SW 1271 (cell line): ENCODE measurements at places on chromosomes 4 and X.

GRCh38 chr4:46274717-46275116 lies 115.2 kb downstream of the GABRA2 start:
- no peak for DNase-seq

DNA sequence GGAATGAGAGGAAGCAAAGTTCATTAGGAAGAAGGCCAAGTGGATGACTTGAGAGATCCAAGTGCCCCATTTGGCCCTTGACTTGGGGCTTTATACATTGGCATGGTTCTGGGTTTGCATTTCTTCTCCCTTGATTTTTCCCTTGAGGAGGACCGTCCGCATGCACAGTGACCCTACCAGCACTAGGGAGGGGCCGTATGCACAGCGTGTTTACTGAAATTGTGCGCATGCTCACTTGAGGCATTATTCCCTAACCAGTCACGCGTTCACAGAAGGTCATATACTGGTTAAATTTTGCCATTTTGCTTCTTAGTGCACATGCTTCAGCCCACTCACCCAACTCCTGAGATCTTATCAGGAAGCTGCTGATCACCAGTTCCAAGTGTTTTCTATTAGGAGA lies 35.1 kb downstream of the PAGE2 start:
- DNase-seq, result no peak

- DNase-seq, result no peak
Measured at GRCh38 chr4:160091631-160092030, 988.8 kb downstream of the RAPGEF2 start.

DNA sequence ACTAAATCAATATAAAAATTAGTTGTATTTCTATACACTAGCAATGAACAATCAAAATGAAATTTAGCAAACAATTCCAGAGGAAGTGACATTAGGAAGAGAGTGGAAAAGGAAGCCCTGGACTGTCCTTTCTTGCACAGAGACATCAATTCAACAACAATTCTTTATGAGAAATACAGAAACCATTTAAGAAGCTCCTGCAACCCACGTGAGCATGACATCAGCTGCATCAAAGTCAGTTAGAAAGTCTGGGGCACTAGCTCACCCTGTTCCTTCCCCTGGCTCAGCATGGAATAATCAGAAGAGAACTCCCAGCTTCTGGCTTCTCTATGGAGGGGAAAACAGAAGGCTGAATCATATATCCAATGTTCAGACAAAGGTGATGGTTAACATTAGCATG lies 48.6 kb upstream of the STARD8 start:
- no peak for DNase-seq

DNA sequence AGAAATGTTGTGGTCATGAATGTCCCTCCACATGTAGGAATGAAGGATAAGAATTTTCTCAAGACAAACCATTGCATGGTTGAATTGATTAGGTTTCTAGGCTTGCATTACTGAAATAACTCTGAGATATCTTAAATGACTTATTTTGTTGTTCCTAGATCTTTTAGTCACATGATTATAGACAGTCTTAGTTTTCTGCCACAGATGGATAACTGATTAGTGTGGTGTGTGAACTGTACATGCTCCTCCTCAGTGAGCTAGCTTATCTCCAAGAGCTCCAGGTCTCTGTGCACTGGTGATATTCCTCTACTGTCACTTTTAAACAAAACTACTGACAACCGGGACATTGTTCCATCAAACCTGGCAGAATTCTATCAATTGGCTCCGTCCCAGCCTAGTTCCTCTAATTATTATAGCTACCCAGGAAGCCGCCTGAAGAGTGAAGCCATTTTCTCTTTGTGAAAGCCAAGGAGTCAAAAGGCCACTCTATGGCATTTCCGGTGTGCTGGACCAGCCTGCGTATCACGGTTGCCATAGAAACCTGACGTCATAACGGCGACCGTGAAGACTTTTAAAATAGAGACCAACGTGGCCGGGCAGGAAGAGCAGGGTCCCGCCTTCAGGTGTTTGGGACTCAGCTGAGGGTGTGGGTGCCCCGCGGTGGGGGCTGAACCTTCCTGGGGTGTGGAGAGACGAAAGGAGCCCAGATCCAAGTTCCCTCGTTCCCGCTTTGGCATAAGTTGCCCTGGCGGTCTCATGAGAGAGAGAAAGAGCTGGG lies 28.1 kb downstream of the BEX3 start:
- DNase-seq, result peak; percentile 59

- no peak for DNase-seq
Measured at GRCh38 chr4:14857981-14858380, 144.3 kb upstream of the CPEB2 start.

DNA sequence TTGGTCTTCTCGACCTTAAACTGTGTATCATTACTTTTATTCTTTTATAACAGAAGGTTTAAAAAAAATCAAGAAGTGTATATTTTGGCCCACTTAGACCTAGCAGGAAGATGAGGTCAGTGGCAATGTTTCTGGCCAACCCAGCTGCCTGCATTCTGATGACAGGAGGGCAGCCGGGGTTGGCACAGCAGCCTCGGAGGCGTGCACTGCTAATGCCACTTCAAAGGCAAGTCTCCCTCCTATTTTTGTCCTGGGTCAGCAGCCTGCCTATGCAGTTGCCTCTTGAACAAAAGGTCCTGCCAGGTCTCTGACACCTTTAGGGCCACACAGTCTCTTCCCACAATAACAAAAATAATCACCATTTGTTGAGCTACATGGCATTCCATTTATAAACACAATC lies 89.4 kb upstream of the MYOZ2 start:
- no peak for DNase-seq

- DNase-seq, result no peak
Measured at GRCh38 chrX:38336538-38337240, 9.4 kb upstream of the RPGR start.

- no peak for DNase-seq
Measured at GRCh38 chrX:24005867-24006266, 21.1 kb downstream of the KLHL15 start.

- no peak for DNase-seq
Measured at GRCh38 chr4:151786158-151786495, 25.3 kb upstream of the GATB start.

GRCh38 chr4:94168321-94168720 lies 39.3 kb upstream of the SMARCAD1 start:
- no peak for DNase-seq

DNA sequence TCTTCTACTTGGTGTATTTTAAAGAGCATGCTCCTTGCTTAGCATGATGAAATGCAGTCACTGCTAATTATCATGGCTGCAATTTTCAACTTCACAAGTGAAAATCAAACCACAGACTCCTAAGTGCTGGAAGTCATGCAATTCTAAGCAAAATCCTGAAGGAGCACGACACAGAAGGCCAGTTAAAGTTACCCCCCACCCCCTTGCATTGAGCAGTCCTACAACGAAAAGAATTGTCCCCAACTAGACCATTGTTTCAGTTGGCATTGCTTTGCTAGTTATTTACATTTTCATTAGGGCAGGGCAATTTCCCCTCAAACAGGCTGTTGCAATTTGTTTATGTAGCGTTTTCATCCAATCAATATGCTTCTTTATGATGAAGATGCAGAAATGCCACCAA lies 321.2 kb downstream of the PCDH7 start:
- DNase-seq, result no peak

- no peak for DNase-seq
Measured at GRCh38 chr4:185470501-185471195, 885 bp downstream of the CCDC110 start.

DNA sequence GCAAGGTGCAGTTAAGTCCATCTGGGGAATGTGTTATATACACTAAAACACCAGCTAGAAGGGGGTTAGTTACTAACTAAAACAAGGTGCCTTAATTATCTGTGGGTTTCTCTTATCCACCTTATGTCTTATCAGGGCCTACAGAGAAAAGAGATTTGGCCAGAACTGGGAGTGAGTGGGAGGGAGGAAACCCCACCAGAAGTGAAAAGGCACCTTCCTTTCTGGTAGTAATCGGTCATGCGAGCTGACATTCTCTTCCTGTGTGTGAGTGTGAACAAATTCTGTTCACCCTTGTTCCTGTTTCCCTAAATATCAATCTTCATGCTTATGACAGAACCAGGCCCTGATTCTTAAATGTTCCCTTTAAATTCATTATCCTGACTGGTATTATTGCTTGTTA lies 43.5 kb downstream of the SRPX2 start:
- no peak for DNase-seq

- DNase-seq, result no peak
Measured at GRCh38 chr4:24557026-24558025, 27.0 kb downstream of the DHX15 start.
